ENCODE measurements at places on chromosomes 5 and 9. TPM values are rescaled to one million over a fixed set of nuclear protein-coding genes. Genes with fewer than 3 reads are reported as not detected.

IRX2 gene
- polyA plus RNA-seq: 28.4 TPM

TMEM171 gene
- polyA plus RNA-seq: 3.2 TPM

MYOZ3 gene
- 6.0 TPM for polyA plus RNA-seq

LHX6 gene
- 3.8 TPM for polyA plus RNA-seq

- DNase-seq: no peak
Observed at GRCh38 chr5:54150841-54151240, 159.5 kb downstream of the ARL15 start.

DNA sequence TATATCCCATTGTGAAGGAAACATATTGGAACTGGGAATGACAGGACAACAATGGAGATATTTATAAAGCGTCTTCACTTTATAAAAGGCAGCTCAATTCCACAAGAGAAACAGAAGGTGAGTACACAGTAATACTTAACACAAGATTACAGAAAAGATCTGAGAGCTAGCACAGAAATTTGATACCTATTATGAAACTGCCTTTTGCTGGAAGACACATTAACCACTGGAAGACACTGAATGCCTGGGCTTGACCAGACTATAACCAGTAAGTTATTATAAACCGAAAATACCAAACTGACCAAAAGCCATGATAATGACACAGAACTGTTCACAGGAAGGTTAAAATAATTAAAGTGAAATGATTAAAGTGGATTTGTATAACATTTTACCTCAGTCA lies 195.4 kb downstream of the NR2F1-AS1 start:
- no peak for DNase-seq

- DNase-seq: no peak
Observed at GRCh38 chr5:75668977-75669689, 48.1 kb downstream of the POC5 start.

GRCh38 chr5:170097934-170098333 lies 7.8 kb upstream of the FOXI1 start:
- no peak for DNase-seq

DNA sequence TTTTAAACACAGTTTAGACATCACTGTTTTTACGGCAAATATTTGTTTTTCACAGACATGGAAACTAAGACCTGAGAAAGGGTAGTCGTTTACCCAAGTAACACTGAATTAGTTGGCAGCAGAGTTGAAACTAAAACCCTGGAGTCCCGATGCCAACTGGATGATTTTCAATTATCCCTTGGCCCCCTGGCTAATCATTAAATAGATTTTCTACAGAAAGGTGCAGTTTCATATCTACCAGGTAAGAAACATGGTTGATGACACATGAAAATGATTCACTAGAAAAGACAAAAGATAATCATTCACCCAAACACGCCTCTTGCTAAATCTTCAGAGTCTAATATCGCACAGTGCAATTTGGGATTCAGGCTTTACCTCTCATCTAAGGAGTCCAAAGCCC lies 136.9 kb downstream of the SEMA5A start:
- DNase-seq: no peak
